ENCODE measurements at places on chromosomes 2 and 18.

- H3K4me1 ChIP-seq: no peaks in the 10 kb centered on the region
- H3K4me3 ChIP-seq: no peak overlapping the region
- no peak for DNase-seq
- no peaks in the 10 kb centered on the region for H3K27me3 ChIP-seq
- H3K36me3 ChIP-seq: no peaks in the 10 kb centered on the region
Measured at GRCh38 chr2:78353168-78353567, 672.3 kb upstream of the REG3G start.

- no peaks in the 10 kb centered on the region for H3K36me3 ChIP-seq
- no peak overlapping the region for H3K4me3 ChIP-seq
- H3K4me1 ChIP-seq: peaks cover 8% of the 10 kb centered on the region
- no peak for DNase-seq
Measured at GRCh38 chr2:237540223-237540775, 26.1 kb upstream of the PRLH start.

DNA sequence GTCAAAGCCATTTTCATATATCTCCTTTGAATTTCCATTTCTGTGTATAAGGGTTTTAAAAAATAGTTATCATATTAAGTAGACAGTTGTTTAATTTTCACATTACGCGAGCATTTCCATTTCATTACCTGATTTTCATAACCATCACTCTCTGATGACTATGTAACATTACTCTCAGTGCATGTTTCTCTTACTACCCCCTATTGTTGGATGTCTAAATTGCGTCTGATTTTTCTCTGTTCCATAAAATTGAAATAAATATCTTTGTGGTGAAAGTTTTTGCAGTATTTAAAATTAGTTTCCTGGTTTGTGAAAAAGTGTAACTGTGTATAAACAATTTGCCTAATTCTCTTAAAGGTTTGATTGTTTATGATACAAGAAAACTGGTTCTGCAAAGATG is 123.8 kb downstream of the MYO1B start:
- DNase-seq: no peak
- H3K36me3 ChIP-seq: peaks cover 15% of the 10 kb centered on the region
- H3K27me3 ChIP-seq: no peaks in the 10 kb centered on the region
- no peak overlapping the region for H3K4me3 ChIP-seq

- no peaks in the 10 kb centered on the region for H3K36me3 ChIP-seq
- no peak overlapping the region for H3K4me3 ChIP-seq
- no peaks in the 10 kb centered on the region for H3K27me3 ChIP-seq
- no peak for DNase-seq
- H3K27ac ChIP-seq: no peak overlapping the region
- no peaks in the 10 kb centered on the region for H3K4me1 ChIP-seq
Measured at GRCh38 chr2:88845772-88846661, 154.5 kb downstream of the RPIA start.

GRCh38 chr2:7010391-7011054 is 93.3 kb downstream of the RNF144A start:
- no peak overlapping the region for H3K4me3 ChIP-seq
- DNase-seq: no peak
- H3K27ac ChIP-seq: no peak overlapping the region
- no peaks in the 10 kb centered on the region for H3K27me3 ChIP-seq

DNA sequence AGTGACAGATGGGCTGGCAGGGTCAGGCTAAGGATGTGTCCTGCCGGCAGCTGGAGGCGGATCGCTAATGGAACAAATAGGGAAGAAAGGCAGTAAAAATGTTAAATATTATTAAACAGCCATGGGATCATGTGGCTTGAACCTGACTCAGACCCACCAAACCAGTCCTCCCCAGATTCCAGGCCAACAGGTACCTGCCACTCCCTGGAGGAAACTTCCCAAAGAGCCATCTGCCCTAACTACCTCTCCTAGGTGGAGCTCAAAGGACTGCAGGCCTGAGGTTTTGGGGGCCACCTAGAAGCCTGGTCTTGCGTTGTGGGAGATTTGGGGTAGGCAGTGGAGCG is 34.3 kb downstream of the CIB4 start:
- H3K4me1 ChIP-seq: peaks cover 9% of the 10 kb centered on the region
- no peak overlapping the region for H3K27ac ChIP-seq
- no peak overlapping the region for H3K4me3 ChIP-seq
- H3K27me3 ChIP-seq: no peaks in the 10 kb centered on the region
- no peak for DNase-seq

GRCh38 chr2:217993138-217993537 is 9.7 kb downstream of the TNS1 start:
- no peaks in the 10 kb centered on the region for H3K27me3 ChIP-seq
- no peak overlapping the region for H3K4me3 ChIP-seq
- DNase-seq: no peak
- no peaks in the 10 kb centered on the region for H3K4me1 ChIP-seq

DNA sequence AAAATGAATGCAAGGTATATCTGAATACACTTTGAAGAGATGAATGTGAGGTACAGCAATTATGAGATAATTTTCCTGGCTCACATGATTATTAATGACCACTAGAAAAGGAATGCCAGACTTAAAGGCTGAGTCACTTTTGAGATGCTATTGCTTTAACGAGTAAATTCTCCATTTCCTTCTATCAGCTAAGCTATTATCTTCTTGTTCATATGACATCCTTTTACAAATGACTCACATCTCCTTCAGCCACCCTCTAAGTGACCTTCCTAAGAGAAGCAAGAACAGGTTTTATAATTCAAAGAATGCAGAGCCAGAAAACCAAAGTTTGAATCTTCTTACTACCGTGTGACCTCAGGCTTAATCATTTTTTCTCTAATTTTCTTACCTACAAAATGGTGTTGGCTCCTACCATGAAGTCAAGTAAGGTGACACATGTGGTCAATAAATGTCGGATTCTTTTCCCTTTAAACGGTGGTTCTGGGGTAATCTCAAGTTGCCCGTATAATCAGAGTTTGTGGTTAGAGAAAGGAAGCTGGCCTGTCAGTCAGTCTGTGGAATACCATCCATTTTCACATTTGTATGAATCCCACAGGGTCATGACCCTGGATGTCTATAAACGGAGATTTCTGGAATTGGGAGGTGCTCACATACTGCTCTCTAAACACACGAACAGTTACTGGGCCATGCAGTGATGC is 184.0 kb upstream of the PID1 start:
- no peaks in the 10 kb centered on the region for H3K4me1 ChIP-seq
- no peak for DNase-seq
- no peaks in the 10 kb centered on the region for H3K36me3 ChIP-seq
- H3K27me3 ChIP-seq: no peaks in the 10 kb centered on the region
- H3K27ac ChIP-seq: no peak overlapping the region
- H3K4me3 ChIP-seq: no peak overlapping the region

GRCh38 chr2:176111846-176112374 is 4.7 kb upstream of the HOXD10 start:
- DNase-seq: no peak
- H3K4me3 ChIP-seq: no peak overlapping the region
- H3K27ac ChIP-seq: no peak overlapping the region
- no peaks in the 10 kb centered on the region for H3K4me1 ChIP-seq
- peaks cover 51% of the 10 kb centered on the region for H3K27me3 ChIP-seq
- H3K36me3 ChIP-seq: no peaks in the 10 kb centered on the region

- H3K36me3 ChIP-seq: no peaks in the 10 kb centered on the region
- no peak overlapping the region for H3K4me3 ChIP-seq
- H3K27ac ChIP-seq: no peak overlapping the region
- H3K27me3 ChIP-seq: no peaks in the 10 kb centered on the region
- DNase-seq: no peak
Measured at GRCh38 chr2:209348433-209348832, 75.4 kb upstream of the MAP2 start.

GRCh38 chr2:3602553-3603339 is 7.8 kb downstream of the COLEC11 start:
- peaks cover 6% of the 10 kb centered on the region for H3K4me1 ChIP-seq
- H3K36me3 ChIP-seq: no peaks in the 10 kb centered on the region
- no peak overlapping the region for H3K4me3 ChIP-seq
- no peak overlapping the region for H3K27ac ChIP-seq
- H3K27me3 ChIP-seq: no peaks in the 10 kb centered on the region
